COR-L47 (cell line): ENCODE measurements at places on chromosomes 13 and 19.

DNA sequence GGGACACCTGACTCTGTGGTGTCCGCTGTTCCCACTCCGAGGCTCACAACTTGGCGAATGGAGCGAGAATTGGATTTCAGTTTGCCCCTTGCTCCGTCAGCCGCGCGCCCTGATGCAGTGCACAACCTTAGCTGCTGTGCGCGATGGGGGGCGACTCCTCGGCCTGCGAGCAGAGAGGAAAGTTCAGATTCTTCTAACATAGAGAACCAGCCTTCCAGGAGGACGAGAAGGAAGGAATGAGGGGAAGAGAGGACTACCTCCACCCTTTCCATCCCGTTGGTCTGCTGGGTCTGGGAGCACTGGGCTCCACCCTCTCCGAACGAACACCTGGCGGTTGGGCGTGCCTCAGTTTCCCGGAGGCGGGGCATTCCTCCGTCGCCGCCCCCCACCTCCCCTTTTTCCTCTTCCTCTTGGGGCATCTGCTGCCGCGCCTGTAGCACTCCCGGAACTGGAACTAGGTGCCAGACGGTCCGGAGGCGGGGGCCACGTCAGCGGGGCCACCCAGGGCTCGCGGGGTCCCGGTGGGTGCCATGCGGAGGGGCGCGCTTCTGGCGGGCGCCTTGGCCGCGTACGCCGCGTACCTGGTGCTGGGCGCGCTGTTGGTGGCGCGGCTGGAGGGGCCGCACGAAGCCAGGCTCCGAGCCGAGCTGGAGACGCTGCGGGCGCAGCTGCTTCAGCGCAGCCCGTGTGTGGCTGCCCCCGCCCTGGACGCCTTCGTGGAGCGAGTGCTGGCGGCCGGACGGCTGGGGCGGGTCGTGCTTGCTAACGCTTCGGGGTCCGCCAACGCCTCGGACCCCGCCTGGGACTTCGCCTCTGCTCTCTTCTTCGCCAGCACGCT is at the start of gene KCNK6:
Gene KCNK6 (plus strand): TSS at position 425 of the 838 bp plus-strand sequence. CDS start 106 bp downstream, at position 531.
- no peak for DNase-seq

DNA sequence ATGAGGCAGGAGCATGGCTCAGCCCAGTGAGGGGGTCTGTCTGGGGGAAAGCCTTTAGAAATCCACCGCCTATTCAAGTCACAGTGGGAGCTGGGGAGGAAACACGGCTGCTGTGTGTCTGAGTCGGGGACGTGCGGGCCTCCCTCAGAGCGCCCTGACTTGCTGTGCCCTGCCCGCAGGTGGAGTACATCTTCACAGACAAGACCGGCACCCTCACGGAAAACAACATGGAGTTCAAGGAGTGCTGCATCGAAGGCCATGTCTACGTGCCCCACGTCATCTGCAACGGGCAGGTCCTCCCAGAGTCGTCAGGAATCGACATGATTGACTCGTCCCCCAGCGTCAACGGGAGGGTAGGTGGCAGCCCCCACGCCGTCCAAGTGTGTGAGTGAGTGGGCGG is 137.8 kb upstream of the MCF2L start:
- no peak for DNase-seq

DNA sequence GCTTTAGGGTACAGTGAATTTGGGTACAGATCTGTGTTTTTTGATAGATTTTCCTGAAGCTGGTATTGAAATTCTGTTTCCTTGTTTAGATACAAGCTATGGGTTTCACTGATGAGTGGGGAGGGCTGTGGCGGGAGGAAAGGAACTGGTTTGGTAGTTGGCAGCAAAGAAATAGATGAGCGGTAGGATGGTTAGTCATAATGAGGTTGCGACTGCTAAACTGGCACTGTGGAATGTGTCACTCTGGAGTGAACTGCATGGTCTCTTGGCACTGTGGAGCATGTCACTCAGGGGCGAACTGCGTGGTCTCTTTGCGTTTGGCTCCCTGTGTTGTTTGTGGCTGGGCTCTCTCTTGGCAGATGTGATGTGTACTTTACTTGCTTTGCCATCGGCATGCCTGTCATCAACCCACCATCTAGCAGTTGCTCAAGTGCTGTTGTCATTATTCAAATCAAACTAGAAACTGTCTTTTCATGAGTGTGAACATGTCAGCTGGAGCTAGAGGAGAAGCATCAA is 82.1 kb downstream of the ATP8A2 start:
- no peak for DNase-seq

DNA sequence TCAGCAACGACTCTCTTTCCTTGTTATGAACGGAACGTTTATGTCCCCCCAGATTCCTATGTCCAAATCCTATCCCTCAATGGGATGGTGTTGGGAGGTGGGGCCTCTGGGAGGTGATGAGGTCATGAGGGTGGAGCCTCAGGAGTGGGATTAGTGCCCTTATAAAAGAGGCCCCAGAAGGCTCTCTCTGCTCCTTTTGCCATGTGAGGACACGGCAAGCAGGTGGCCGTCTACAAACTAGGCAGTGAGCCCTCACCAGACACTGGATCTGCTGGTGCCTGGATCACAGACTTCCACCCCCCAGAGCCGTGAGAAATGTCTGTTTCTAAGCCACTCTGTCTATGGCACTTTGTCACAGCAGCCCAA is 53.2 kb downstream of the EPS15L1 start:
- no peak for DNase-seq

DNA sequence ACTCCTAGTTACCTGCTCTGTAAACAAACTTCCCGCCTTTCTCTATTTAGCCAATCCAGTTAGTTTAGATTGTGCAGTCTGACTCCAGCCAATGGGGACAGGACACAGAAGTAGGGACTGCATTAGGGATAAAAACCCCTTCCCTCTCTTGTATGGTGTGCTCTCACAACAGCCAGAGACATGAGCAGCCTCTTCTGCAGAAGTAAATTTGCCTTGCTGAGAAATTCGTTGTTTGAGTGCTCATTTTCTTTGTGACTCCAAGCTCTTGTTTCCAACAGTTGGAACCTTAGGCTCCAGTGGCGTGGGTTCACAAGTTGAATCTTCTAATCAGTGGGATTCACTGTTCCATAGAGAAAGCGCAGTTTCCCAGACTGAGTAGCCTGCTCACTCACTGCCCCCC is 66.1 kb downstream of the ZNF93 start:
- DNase-seq = no peak
